CD4-positive, alpha-beta T cell (primary cell): ENCODE measurements at places on chromosomes 3 and 15.
A peak's percentile ranks its signal among the peaks of the same experiment; 100 is the strongest.

GRCh38 chr3:5349343-5349742 lies 161.8 kb downstream of the EDEM1 start:
- no peak for DNase-seq

DNA sequence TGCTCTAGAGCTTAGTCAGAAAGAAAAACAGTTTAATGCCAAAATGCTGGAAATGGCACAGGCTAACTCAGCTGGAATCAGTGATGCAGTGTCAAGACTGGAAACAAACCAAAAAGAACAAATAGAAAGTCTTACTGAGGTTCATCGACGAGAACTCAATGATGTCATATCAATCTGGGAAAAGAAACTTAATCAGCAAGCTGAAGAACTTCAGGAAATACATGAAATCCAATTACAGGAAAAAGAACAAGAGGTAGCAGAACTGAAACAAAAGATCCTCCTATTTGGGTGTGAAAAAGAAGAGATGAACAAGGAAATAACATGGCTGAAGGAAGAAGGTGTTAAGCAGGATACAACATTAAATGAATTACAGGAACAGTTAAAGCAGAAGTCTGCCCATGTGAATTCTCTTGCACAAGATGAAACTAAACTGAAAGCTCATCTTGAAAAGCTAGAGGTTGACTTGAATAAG lies 150.5 kb upstream of the LRRFIP2 start:
- no peak for DNase-seq

- no peak for DNase-seq
Observed at GRCh38 chr3:166114448-166114847, 277.2 kb upstream of the BCHE start.

- DNase-seq = no peak
Observed at GRCh38 chr15:99141943-99142342, 37.1 kb downstream of the SYNM start.

DNA sequence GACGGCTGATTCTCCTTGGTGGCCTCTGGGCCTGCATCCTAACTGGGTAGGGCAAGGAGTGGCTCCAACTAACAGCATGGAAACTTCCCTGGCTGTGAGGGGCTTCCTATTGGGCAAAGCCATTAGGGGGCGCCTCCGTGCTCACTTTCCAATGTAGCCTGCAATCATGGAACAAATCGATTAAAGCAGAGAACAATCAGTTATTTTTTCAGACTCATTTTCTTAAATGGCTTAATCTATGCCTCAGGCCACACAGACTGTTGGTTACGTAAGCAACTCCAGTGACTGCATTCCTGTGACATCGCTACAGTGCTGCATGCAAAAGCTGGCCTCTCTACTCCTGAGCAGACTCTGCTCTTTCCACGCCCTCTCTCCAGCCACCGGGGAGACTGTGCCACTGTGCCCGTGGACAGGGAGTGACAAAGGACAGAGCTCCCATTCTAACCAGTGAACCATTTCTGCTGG lies 278.9 kb downstream of the KLF13 start:
- no peak for DNase-seq

DNA sequence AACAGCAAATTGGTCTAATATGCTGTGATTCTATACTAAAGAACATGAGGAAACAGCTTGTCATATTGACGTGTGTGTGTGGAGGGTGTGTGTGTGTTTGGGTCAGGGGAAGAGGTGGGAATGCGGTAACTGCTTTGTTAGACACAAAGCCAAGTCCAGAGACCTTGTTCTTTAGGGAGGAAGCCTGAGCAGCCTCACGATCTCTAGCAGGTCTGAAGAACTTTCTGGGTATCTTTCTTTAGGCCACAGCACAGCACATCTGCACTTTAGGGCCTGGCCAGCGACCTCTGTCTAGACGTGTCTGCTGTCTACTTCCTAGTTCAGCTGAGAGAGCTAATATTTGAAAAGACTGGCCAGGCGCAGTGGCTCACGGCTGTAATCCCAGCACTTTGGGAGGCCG lies 220.0 kb upstream of the TPRG1 start:
- DNase-seq = no peak

- DNase-seq = no peak
Observed at GRCh38 chr3:191087391-191087790, 111.7 kb upstream of the OSTN start.

- DNase-seq = peak; percentile 14
Observed at GRCh38 chr15:89068325-89068784, 19.9 kb upstream of the ABHD2 start.

DNA sequence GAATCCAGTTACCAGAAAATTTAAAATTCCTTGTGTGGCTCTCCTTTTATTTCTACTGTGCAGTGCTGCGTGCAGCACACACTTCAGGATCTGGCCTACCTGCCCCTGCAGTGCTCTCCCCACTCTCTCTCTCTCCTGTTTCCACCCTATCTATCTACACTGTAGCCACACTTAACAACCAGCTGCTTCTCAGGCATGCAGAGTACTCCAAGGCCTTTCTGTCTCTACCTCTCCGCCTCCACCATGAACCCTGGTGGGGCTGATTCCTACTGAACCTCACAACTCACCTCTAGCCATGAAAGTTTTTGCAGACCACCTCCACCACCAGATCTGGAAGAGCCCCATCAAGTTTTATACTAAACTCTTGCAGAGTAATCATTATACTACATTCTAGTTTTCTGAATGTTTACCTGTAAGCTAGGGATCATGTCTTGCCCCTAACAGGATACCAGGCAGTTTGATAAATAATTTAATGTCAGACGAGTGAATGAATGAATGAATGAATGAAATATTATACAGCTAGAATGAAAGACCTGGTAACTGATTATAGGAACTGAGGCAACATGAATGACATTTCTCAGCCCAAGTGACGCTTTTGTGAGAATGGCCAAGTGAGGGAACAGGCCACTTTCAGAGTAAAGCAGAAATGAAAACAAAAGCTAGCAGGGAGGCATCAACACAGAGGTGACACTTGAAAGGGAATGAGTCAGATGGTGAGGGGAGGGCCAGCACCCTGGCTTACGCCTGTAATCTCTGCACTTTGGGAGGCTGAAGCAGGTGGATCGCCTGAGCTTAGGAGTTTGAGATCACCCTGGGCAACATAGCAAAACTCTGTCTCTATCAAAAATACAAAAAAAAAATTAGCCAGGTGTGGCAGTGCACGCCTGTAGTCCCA lies 363.5 kb downstream of the FOXP1 start:
- DNase-seq = peak; percentile 19

- DNase-seq = no peak
Observed at GRCh38 chr3:45106874-45107273, 39.3 kb downstream of the CDCP1 start.

DNA sequence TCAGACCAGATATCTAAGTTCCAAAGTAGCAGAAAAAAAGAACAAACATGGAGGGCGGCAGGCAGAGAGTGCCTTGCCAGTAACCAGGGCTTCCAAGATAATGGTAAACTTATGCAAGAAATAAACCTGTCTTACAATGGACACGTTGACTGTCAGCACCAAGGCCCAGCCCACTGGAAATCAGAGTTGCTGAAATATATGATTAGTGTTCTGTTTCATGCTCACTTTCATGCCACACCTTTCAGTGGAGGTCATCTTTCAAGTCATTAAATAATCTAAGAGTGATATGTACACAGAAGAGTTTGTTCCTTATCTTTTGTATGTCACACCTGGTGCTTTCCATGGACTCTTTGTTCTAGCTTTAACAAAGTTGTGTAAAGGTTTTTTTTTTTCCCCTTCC lies 358.1 kb downstream of the MECOM start:
- DNase-seq = no peak

DNA sequence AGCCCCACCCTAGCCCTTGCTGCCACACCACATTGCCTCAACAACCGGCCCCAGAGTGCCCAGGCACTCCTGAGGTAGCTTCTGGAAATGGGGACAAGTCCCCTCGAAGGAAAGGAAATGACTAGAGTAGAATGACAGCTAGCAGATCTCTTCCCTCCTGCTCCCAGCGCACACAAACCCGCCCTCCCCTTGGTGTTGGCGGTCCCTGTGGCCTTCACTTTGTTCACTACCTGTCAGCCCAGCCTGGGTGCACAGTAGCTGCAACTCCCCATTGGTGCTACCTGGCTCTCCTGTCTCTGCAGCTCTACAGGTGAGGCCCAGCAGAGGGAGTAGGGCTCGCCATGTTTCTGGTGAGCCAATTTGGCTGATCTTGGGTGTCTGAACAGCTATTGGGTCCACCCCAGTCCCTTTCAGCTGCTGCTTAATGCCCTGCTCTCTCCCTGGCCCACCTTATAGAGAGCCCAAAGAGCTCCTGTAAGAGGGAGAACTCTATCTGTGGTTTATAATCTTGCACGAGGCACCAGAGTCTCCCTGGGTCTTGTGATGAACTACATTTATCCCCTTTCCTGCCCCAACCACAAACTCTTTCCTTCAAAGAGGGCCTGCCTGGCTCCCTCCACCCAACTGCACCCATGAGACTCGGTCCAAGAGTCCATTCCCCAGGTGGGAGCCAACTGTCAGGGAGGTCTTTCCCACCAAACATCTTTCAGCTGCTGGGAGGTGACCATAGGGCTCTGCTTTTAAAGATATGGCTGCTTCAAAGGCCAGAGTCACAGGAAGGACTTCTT lies 39.1 kb downstream of the MESD start:
- no peak for DNase-seq

DNA sequence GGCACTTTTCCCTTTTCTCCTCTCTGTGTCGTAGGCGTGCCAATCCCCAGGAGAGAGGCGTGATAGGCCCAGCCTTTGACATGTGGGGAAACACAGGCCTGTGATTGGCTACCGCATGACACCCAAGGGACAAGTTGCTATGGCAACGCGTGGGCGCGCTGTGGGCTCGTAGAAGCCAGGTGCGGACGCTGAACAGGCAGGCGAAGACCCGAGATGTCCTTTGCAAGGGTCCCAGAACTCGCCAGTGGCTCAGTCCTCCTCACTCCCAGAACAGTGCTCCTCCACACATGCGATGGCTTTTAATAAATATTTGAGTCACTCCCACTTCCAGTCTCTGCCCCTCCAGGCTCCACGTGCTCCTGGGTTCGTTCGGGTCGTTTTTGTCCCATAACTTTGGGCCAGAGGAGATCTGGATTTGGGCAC lies 4.2 kb downstream of the SLC51B start:
- DNase-seq = peak; percentile 82

- DNase-seq = no peak
Observed at GRCh38 chr3:69848113-69848512, 108.8 kb downstream of the MITF start.

GRCh38 chr3:143601723-143602484 lies 246.4 kb downstream of the SLC9A9 start:
- DNase-seq = no peak

GRCh38 chr15:57527382-57528091 lies 64.2 kb upstream of the MYZAP start:
- peak; percentile 60 for DNase-seq

GRCh38 chr15:65175511-65175910 lies 9.6 kb downstream of the CLPX start:
- DNase-seq = no peak

- DNase-seq = no peak
Observed at GRCh38 chr3:142244056-142244455, 18.7 kb upstream of the GK5 start.

DNA sequence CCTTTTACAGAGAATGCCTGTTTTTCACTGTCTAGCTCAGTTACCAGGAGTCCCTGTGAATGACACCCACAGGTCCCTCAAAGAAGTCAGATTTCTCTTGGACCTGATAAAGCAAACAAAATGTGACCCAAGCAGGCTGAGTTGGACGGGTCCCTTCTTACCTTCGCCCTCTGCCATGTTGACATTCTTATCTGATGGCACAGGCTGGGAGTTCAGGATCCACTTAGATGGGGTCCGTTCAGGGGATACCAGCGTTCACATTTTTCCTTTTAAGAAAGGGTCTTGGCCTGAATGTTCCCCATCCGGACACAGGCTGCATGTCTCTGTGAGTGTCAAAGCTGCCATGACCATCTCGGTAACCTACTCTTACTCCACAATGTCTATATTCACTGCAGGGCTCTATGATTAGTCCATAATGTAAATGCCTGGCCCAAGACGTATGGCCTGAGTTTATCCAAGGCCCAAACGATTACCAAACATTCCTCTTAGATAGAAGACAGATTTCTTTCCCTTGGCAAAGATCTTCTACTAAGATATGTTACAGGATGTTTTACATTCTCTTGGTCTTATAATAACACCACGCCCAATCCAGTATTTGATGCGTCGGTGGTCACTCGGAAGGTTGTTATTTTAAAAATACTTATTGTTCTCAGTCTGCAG lies 179.1 kb downstream of the THSD4 start:
- DNase-seq = no peak

DNA sequence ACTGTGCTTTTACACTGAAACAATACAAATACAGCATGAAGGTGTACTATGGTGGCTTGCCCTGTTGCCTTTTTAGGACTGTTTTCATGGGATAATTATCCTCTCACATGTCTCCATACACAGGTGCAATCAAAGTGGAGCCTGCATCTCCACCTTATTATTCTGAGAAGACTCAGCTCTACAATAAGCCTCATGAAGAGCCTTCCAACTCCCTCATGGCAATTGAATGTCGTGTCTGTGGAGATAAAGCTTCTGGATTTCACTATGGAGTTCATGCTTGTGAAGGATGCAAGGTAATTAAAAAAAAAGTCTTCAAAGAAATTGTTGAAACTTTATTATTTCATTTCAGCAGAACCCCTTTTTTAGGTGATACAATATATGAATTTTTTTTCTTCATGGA lies 92.3 kb downstream of the PPARG start:
- no peak for DNase-seq

GRCh38 chr3:39443530-39443929 lies 23.9 kb upstream of the MOBP start:
- no peak for DNase-seq

DNA sequence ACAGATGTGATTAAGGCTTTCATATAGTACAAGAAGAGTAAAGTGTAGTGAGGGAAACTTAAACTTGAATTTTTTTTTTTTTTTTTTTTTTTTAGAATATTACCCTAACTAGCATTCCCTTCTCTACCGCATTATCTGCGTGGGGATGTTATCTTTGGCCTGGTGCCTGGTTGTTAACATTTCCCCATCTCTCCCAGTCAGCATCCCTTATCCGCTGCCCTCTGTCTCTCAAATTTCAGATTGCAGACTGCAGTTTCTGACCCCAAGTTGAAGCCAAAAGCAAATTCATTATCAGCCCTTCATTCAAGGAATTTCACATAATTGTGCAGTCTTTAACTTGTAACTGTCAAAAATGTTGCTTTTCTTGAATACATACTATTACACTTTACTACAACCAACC lies 353.0 kb downstream of the PLOD2 start:
- no peak for DNase-seq

GRCh38 chr15:57897870-57898269 lies 167.6 kb downstream of the ALDH1A2 start:
- no peak for DNase-seq

- no peak for DNase-seq
Observed at GRCh38 chr3:11907667-11908660, 61.3 kb upstream of the TAMM41 start.

GRCh38 chr15:63051156-63052066 lies 8.9 kb downstream of the TPM1 start:
- no peak for DNase-seq
